ENCODE measurements at places on chromosomes 11 and 22.

DNA sequence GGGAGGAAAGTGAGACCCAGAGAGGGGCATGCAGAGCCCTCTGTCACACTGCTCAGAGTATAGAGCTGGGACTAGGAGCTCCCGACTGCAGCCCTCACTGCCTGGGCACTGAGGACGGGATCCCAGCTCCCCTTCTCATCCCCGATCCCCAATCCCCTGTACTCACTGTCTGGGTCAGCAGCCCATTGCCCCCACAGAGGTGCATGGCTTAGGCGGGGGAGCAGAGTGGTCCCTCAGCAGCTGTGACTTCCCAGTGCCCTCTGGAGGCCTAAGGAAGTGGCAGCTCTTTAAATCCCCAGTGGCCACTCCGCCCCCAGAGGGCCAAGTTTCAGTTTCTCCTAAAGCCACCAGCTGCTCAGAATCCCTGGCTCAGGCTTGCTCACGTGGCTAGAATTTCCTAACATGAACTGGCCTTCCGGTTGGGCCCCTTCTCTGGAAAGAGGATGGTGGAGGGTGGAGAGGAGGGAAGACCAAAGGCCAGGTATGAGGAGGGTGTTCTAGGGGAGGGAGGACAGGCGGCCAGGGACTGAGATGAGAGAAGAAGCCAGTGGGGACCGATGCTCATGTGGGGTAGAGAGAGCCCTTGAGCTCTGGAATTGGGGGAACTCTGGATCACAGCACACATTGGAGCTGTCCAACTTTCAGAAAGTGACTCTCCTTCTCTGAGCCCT lies at the start of gene BATF2:
Gene BATF2, minus strand, starts transcription at position 262 of the 671 bp plus-strand sequence. Its CDS starts 57 bp downstream, at position 205.
- peak; percentile 16 for DNase-seq

DNA sequence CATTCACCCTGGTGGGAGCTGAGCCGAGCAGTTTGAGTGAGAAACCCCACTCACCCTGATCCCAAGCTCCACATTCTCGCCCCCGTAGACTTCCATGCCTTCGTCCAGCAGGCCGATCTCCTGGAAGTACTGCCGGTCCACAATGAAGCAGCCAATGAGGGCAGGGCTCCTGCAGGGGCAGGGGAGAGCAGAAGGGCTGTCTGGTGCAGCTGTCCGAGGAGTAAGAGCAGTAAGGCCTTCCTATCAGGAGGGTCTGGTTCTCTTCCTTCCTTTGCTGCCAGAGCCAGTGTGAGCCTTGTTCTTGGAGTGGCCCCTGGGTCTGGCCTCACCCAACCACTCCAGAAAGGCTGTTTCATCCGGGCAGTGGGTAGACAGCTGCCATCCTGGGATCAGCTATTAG lies 19.4 kb upstream of the CSNK2A3 start:
- no peak for DNase-seq

- DNase-seq: no peak
Measured at GRCh38 chr11:70756756-70757155, 358.4 kb downstream of the CTTN start.

DNA sequence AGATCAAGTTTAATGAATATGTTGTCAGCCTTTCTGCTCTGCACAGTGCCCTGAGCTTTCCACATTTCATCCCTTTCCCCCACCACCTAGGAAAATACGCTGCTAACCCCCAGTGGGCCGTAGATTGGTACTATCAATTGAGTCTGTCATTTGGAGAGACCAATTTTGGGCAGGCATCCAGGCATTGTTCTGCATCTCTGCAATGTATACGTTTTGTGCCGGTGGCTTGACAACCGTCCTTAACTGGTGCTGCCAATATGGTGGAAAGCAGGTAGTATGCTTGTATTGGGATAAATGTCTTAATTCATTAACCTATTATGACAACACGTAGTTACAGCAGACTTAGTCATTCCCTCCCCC lies 1.3 kb downstream of the ELMOD1 start:
- DNase-seq: no peak

DNA sequence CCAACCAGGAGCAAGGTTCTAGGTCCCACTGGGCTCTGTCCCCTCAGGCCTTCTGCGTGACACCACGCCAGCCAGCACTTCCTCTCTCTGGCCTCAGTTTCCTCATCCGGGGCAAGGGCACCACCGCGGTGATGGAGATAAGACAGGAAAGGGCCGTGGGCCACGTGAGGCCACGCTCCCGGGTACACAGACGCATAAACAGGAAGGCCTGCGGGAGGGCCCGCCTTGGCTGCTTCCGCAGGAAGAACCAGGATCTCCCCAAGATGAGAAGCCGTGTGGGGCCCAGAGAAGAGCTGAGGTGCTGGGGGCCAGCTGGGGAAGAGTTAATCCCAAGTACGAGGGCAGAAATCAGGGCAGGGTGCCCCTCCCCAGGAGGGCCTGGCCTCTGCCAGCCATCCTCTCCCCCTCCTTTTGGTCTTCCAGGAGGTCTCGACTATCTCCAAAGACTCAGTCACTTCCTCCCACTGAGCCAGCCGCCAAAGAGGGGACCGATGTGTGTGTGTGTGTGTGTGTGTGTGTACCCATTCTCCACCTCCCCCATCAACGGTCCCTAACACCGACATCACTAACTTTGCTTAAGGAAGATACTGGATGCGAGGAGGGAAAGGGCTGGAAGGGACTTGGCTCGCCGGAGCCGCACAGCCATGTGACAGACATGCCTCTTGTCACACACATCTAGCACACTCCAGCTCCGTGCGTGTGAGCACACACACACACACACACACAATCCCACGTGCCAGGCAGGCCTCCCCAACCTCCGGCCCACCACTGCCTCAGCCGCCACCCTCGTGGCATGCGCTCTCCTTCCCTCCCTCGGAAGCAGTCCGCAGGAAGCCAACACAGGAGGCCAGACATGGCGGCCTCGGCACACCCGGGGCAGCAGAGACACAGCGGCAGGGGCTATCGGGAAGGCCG lies 1.4 kb downstream of the MFNG start:
- DNase-seq: peak; percentile 19

GRCh38 chr22:20446383-20446970 lies 8.9 kb upstream of the SCARF2 start:
- no peak for DNase-seq

- DNase-seq: no peak
Measured at GRCh38 chr22:34879001-34879400, 187.0 kb upstream of the ISX start.

DNA sequence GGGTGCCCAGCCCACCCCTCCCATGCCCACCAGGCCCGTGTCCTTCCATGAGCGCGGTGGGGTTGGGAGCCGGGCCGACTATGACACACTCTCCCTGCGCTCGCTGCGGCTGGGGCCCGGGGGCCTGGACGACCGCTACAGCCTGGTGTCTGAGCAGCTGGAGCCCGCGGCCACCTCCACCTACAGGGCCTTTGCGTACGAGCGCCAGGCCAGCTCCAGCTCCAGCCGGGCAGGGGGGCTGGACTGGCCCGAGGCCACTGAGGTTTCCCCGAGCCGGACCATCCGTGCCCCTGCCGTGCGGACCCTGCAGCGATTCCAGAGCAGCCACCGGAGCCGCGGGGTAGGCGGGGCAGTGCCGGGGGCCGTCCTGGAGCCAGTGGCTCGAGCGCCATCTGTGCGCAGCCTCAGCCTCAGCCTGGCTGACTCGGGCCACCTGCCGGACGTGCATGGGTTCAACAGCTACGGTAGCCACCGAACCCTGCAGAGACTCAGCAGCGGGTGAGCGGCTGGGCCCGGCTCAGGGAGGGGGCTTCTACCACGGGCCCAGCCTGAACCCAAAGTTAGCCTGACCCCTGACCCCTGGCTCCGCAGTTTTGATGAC lies 3.0 kb downstream of the PKP3 start:
- DNase-seq: no peak

DNA sequence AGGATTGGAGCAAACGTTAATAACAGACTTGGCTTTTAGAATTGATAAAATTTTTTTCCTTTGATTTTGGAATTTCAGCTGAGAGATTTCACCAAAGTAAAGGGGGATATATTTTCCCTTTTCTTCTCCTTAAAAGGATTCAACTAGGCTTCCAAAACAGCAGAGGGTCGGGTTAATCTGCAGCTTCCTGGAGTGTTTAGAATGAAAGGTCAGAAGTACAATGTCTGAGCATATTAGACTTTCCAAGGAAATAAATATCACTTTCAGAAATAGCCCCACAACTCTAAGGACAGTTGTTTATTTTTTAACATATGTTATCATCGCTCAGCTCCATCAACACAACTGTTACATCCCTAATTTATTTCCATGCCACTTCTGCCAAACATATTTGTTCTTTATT lies 1532.9 kb upstream of the RAG2 start:
- DNase-seq: no peak

DNA sequence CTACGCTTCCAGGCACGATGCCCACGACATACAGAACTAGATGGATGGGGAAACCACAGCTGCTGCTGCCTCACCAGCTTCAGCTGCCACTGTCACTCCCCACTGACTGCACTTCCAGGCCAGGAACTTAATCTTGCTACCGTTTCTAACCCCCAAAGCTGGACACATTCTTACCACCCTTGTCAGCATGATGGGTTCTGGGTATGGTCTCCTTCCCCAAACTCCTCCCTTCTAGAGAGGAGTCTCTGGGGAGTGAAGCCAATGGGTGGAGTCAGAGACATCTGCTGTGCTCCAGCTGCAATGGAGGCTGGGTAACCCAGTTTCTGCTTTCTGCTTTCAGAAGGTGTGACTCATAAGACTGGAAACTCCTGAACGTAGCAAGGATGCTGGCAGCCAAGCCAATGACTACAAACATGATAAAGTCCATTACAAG lies 87.0 kb upstream of the THY1 start:
- no peak for DNase-seq

- no peak for DNase-seq
Measured at GRCh38 chr11:81365496-81365895, 1368.2 kb downstream of the FAM181B start.

DNA sequence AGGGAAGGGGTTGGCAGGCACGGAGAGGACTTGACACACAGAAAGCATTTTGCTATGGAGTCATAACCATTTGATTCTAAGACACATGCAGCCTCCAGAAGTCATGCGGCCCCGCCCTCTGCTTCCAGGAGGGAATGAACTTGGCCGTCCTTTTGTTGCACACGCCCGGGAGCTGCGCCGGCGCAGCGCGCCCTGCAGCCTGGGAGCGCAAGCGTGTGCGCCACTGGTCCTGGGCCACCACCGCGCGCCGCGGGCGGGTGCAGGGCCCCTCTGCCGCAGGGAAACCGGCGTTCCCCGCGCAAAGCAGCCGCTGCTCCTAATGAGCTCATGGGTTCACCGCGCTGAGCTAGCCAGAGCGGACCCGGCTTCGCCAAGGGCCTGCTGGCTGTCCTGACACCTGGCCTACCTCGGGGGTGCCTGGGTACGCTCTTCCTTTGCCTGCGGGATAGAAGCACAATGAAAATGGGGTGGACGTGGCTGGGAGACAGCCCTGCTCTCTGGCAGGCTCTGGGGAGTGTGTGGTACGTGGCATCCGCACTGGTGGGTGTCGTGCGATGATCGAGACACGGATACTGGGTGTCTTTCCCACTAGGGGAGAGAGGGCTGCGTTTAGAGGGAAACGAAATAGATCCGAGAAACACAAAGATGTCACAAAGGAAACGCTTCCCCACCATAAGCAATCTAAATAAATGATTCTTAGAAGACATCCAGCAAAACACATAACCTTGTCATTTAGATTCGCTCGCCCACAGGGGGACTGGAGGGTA lies 669 bp downstream of the MICAL3 start:
- peak; percentile 26 for DNase-seq

DNA sequence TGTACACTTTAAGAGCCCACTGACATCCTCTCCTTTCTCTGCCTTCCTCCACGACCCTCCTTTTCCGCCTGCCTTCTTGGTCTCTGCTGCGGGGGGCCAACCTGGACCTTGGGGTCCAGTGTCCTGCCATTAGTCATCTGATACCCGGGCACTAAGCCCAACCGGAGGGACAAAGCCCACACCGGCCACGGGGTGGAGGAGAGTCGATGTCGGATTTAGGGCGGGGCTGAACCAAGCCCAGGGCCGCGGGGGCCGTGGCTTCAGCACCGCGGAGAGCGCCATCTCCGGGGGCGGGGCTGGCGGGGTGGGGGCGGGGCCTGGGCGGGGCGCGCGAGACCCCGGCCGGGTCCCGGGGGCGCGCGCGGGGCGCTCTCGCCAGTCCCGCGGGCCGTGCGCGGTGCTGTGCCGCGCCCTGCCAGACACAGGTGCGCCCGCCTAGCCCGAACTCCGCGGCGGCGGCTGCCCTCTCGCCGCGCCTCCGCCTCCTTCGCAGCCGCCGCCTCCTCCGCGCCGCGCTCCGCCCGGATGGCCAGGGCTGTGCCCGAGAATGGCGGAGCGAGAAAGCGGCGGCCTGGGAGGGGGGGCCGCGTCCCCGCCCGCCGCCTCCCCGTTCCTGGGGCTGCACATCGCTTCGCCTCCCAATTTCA lies at the start of gene MAPK8IP1:
Gene MAPK8IP1, plus strand, starts transcription at position 378 of the 647 bp plus-strand sequence. Its CDS starts 170 bp downstream, at position 548.
- DNase-seq: peak; percentile 36

DNA sequence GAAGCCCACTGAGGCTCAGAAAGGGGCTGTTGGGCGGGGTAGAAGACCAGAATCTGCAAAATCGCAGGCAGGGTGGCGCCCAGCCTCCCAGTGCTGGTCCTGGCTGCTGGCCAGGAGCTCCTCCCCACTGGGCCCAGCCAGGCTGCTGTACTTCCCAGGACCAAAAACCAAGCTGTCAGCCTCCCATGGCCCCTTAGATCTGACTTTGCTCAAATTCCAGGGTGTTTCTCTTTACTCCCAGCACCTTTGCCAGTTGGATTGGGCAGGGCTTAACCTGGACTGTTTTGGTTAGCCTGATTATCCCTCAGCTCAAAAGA lies 44.2 kb upstream of the WEE1 start:
- peak; percentile 78 for DNase-seq

- DNase-seq: no peak
Measured at GRCh38 chr11:125980436-125980835, 34.6 kb downstream of the VSIG10L2 start.

DNA sequence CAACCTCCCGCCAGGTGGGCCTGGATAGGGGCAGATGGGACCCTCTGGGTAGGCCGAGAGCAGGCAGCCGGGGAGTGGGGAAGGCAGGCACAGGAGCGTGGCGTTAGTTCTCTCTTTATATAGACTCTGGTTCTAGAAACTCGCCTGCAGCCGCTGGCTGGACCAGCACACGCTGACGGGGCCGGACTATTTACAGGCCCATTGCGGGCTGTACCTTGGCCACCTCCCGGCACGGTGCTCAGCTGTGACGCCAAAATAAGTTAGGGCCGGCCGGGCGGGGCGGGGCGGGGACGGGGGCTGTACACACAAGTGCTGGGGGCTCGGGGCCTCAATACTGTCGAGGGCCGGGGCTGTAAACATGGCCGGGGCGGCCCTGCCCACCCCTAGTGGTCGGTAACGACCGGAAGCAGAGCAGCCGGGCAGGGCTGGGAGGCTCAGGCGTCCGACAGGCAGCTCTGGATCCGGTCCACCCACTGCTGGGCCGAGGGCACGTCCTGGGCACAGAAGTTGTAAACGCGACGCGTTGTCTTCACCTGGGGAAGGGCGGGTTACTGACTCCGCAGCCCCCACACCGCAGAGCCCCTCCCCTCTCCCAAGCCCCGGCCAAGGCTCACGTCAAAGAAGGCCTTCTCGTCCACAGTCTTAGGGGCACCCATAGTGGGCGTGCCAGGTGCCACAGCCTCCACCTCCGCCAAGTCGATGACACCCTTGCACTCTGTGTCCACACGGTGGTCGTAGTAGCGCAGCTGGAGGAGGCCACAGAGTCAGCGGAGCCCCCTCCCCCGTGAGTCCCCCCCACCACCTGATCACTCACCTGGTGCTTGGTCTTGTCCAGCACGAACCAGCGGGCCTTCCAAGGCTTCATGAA lies 27.9 kb downstream of the SBF1 start:
- DNase-seq: no peak

- peak; percentile 44 for DNase-seq
Measured at GRCh38 chr22:44023404-44024287, 456 bp upstream of the PARVB start.
